ENCODE measurements at places on chromosomes 7 and 10.

DNA sequence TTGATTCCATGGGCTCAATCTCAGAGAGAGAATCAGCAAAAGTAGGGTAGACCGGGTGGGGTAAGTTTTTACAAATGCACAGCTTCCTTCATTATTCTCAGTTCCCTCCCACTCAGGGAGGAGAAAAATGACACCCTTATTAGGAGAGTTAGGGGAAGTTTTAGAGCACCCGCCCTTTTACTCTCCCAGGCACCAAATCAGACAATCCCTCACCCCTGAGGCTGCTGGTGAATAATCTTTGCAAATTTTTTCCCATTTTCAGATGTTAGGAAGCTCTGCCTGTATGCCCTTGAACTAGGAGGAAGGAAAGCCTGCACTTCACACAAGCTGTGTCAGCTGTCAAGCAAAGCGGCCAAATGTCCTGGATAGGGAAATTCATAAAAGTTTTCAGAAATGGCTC is 834.9 kb downstream of the GRID1 start:
- DNase-seq = no peak

DNA sequence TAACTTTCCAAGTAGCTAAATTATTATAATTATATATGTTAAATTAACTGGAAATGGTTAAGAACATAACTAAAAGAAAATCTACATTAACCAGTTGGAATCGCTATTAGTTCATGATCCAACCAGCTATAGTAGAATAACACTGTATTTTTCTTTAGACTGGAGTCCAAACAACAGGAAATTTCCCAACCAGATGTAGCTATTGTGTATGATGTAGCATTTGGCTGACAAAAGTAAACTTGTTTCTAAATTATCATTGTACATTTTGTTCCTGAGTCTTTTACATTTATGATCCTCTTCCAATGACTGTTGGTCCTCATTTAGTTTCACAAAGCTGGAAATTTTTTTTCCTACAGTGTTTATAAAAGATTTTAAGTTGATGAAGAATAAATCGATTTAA is 62.1 kb downstream of the PAPSS2 start:
- no peak for DNase-seq

- DNase-seq = no peak
These were observed 74.6 kb downstream of the ORC5 start for GRCh38 chr7:104133238-104133637.

DNA sequence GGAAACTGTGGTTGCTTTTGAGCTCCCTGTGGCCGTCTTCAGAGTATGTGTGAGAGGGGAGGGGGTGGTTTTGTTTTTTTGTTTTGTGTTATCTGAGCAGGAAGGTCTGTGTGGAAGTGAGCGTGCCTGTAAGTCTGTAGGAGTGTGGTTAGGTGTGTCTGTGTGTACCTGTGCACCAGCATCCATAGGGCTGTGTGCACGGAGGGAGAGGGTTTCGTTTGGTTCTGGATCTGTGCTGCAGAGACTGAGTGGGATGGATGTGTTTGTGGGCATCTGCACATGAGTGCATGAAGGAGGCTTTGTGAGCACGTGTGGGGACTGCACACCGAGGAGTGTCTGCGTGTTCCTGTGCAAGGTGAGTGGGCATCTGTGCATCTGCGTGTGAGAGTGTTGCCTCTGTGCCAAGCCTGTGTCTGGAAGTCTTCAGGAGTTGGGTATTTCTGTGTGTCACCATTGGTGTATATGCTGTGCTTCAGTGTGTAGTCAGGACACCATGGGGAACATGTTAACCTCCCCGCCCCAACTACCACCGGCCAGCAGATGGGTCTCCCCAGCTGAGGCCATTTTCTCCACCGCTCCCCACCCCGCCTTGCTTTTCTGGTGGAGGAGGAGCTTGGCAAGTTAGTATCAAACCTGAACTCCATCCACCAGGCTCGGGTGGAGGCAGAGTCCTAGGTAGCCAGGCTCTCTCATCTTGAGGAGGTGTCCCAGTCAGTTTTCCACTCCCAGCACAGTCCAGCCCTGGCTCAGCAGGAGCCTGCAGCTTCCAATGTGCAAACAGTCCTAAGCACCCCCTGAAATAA is 7.1 kb upstream of the TLX1 start:
- no peak for DNase-seq

- no peak for DNase-seq
These were observed 1.7 kb downstream of the LBX1 start for GRCh38 chr10:101227429-101228152.

DNA sequence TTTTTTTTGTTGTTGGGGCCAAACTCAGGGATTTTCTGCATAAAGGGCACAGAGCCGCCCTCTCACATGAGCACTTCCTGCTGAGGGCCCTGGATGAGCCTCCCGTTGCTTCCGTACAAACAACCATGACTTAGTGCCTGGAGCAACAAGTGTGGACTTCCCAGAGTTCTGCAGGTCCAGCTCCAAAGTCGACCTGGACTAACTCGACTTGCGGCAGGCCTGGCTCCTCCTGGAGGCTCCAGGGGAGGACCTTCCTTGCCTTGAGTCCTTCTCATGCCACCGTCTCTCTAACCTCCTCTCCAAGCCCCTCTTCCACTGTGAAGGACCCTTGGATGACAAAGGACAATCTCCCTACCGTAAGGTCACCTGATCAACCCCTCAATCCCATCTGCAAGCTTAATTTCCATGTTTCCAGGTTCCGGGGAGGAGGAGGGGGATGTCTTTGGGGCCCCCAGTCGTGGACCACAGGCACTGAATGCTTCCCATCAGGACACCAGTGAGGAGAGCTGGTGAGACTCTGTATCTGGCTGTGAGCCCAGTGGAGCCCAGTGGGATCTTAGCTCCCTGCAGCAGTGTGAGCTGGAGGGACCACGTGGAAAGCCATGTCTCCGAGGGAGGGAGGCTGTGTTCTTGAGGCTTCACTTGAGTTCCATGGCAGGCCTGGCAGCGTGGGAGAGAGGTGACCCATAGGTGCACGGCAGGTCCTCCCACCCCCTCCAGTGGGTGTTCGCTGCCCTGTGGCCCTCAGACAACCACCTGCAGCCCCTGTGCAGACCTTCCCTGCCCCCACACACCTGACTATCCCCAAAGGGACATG is 199.5 kb upstream of the PPP2R2D start:
- no peak for DNase-seq

DNA sequence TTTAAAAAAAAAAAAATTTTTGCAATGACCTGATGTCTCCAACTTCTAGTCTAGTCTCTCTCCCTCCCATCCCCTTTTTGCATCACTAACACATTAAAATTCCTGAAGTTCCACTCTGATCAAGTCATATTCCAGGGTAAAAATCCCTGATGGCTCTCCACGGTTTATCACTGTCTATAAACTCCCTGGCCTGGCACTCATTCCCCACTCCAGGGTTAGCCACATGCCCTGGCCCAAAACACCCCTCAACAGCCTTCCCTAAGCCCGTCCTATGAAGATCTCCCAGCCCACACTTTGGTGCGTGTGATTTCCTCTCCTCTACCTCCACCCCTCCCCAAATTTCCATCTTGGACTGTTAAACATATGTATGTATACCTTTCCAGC is 125.4 kb downstream of the JAZF1 start:
- DNase-seq = no peak

DNA sequence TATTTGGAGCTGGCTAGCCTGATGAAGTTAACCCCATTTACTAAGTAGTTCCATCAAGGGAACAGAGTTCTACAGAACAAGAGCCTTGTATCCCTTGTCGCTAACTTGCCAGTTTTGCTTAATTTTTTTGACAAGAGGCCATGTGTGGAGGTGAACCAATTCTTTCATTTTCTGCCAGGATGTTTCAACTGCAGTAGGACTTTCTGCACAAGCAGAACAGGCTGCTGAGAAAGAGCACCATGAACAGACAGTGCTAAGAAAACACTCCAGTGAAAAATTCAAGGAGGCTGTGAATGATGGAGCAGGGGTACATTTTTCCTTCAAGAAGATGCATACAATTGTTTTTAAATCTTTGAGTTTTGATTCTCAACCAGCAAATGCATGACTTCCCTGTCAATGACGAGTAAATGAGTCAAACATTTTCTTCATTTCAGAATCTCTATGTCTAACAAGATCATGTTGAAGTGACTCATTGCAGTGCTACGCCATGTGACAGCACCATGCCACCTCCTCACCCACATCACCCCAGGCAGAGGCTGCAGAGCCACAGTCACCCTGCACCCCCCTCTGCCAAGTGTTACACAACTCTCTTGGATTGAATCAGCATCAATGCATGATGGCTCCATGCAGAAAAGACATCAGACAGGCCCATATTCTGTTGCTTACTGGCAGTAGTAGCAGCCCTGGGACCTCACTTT is 193.1 kb downstream of the COBL start:
- DNase-seq = no peak

- no peak for DNase-seq
These were observed 141.1 kb upstream of the LRRTM3 start for GRCh38 chr10:66784770-66785169.

GRCh38 chr7:103735377-103735776 is 254.1 kb downstream of the RELN start:
- no peak for DNase-seq

- DNase-seq = no peak
These were observed 726.4 kb downstream of the KCNMA1 start for GRCh38 chr10:76911184-76911583.

GRCh38 chr10:7826971-7827370 is 8.7 kb downstream of the TAF3 start:
- no peak for DNase-seq

- peak; percentile 7 for DNase-seq
These were observed 77.1 kb upstream of the PRKCQ start for GRCh38 chr10:6657196-6657595.

DNA sequence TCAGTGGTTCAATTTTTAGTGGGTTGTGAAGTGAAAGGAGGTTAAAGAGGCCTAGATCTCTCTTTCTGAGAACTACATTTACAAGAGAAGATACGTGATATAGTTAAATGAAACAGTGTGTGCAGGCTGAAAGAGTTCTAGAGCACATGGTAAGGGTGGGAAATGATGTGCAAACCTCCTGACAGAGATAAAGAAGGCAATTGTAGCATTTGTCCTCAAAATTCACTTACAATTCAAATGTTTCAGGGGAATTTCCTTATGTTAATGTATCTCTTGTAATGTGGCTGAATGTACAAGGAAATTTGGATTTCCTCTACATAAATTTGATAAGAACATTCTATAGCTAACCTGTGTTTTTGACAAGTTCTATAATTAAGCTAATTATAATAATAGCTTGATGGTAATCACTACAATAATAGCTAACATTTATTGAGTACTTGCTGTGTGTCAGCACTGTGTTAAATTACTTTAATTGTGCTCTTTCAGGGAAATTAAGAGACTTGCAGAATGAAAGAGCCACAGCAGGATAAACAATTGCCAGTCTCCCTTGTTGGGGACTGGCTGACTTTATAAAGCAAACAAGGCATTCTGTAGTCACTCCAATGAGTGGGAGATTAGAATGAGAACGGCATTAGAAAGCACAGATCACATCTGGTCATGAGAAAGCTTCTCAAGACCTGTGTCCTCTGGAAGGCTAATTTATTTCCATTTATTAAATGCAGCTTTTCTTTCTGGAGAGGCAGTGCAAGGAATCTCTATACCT is 139.7 kb upstream of the TMEM72 start:
- DNase-seq = no peak

- no peak for DNase-seq
These were observed 22.0 kb upstream of the GSAP start for GRCh38 chr7:77438131-77438530.

DNA sequence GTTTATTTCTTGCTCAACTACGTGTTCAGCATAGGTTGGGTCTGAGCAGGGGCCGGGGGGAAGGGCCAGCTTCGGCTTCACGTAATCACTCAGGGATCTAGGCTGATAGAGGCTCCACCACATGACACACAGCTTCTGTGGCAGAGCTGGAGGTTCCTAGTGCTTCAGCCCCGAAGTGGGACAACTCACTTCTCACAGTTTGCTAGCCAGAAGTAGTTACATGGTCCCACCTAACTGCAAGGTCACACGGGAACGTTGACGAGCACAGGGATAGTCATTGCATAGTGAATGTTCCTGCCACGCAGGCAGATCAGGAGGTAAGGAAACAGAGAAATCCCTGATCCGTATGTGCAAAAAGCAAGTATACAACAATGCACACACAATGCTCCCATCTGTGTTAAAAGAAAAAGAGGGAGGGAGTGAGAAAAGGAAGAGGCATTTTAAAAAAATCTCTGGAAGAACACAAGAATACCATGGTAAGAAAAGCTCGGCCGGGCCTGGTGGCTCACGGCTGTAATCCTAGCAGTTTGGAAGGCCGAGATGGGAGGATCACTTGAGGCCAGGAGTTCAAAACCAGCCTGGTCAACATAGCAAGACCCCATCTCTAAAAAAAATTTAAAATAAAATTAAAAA is 16.9 kb downstream of the SMURF1 start:
- no peak for DNase-seq

DNA sequence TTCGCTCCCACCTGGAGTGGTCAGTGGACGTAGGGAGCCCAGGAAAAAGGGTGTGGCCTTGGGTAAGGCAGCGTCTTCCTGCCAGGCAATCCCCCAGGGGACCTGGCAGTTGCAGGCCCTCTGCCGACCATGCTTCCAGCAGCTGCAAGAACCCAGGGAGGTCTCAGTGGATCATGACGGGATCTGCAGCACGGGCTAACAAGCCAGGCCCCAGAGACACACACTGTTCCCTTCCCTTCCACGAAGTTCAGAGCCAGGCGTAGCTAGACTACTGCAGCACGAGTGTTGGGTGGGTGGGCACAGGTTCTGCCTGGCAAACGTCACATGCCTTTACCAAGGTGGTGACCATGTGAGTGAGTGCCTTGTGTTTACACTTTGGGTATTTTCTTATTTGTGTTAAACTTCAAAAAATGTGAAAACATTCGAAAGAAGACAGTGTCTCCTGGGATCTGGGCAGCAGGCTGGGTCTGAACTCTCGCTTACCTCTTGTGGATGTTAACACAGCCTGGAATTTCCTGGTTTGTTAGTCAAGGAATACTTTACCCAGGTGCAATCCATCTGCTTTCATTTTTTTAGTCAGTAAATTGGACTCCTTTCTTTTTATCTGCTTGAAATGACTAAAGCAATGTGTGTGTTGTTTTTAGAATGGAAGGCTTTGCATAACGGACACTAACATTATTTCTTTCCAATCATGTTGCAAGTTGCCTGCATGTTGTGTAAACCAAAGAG is 48.2 kb upstream of the VIPR2 start:
- no peak for DNase-seq

DNA sequence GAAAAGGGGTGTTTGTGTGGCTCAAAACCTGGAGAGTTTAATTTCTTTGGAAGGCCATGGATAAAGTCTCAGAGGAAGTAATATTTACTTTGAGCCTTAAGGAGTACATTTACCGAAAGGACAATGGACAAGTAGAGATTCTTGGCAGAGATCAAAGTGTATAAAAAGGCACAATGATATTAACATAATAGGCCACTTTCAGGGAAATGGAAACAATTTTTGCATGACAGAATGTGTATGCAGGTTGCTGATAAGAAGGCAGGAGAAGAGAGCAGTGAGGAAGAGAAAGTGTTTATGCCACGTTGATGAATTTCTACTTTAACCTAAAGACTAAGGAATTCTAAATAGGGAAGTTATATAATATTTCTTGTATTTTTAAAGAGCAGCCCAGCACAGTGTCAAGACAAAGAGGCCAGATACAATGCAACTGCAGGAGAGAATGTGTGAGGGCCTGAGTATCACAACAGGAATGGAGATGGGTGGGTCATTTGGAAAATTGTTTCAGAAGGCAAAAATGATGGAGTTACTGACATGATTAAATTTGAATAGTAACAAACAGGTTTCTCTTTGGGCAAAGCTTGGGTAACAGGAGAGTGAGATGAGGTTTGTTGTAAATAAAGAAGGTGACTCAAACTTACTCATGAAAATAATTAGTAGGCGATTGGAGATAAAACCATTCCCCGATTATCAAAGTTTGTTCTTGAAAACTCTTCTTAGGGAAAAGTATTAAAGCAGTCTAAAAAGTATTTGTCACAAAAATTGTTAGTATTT is 84.1 kb downstream of the THSD7A start:
- no peak for DNase-seq

All from bone marrow (tissue), 2 donors.